ENCODE measurements at places on chromosomes 11 and 22. TPM values are rescaled to one million over a fixed set of nuclear protein-coding genes. Genes with fewer than 3 reads are reported as not detected.

The C11orf21 gene
- total RNA-seq: not detected

The ARHGEF17 gene
- total RNA-seq: 59.7 TPM

The PRR5L gene
- 56.0 TPM for total RNA-seq

The GLYAT gene
- total RNA-seq: not detected

DNA sequence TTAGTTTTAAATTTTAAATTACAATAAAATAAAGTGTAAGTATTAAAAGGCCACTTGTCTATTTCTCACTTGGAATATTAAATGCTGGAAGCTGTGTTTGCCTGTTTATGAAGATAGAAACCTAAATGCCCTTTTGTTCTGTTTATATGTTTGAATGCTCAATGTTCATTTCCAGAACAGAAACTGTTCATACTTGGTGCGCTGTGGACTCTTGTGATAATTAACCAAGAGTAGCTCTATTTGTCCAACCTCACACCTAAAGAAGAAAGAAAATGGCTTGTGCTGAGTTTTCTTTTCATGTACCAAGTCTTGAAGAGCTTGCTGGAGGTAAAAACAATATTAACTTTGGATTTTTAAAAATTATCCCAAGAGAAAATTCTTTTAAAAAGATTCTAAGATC is 5.7 kb downstream of the C11orf54 start:
- no peaks in the 10 kb centered on the region for H3K36me3 ChIP-seq
- H3K4me1 ChIP-seq: no peaks in the 10 kb centered on the region
- DNase-seq: no peak
- H3K27ac ChIP-seq: no peak overlapping the region
- H3K4me3 ChIP-seq: no peak overlapping the region
- H3K27me3 ChIP-seq: no peaks in the 10 kb centered on the region

- H3K27me3 ChIP-seq: no peaks in the 10 kb centered on the region
- H3K4me1 ChIP-seq: peaks cover 42% of the 10 kb centered on the region
- H3K4me3 ChIP-seq: no peak overlapping the region
- DNase-seq: no peak
- peak overlapping the region; percentile 99 for H3K27ac ChIP-seq
These were observed 27.1 kb downstream of the MYEOV start for GRCh38 chr11:69320756-69321741.

- H3K36me3 ChIP-seq: no peaks in the 10 kb centered on the region
- H3K27me3 ChIP-seq: no peaks in the 10 kb centered on the region
- H3K4me3 ChIP-seq: no peak overlapping the region
- no peaks in the 10 kb centered on the region for H3K4me1 ChIP-seq
- no peak for DNase-seq
These were observed 6.5 kb downstream of the OR4D6 start for GRCh38 chr11:59463190-59463641.

DNA sequence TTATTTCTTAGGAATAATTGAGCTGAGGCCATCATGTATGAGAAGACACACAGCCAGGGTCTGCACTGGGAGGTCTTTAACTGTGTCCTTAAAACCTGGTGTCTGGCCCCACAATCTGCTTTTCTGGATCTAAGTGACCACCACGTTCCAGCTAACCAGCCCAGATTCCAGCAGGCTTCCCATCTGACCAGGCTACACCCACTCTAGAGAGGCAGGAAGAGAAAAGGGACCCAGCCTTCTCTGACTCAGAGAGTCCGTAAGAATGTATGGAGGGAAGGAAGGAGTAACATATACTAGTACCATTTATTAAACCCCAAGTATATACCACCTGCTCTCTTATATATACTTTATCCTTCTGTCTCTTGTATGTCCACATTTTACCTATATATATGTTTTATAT is 80.1 kb downstream of the LDLRAD3 start:
- H3K27ac ChIP-seq: no peak overlapping the region
- no peaks in the 10 kb centered on the region for H3K27me3 ChIP-seq
- no peak overlapping the region for H3K4me3 ChIP-seq

DNA sequence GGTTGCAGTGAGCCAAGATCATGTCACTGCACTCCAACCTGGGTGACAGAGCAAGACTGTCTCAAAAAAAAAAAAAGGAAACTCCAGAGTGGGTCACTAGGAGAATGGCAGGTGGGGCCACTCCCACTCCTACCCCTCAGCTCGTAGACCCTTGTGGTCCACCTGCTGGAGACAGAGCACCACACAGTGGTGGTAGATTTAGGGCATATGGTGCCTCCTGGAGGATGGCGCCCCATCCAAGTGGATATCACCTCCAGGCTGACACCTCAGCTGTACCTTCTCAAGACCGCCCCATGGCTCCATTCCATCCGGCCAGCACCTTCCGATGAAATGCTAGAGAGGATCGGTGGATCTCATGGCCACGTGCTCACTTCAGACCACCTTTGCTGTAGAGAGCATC is 6.2 kb downstream of the CYTH4 start:
- no peak overlapping the region for H3K4me3 ChIP-seq
- no peaks in the 10 kb centered on the region for H3K36me3 ChIP-seq
- peaks cover 4% of the 10 kb centered on the region for H3K4me1 ChIP-seq
- H3K27ac ChIP-seq: no peak overlapping the region
- DNase-seq: no peak

DNA sequence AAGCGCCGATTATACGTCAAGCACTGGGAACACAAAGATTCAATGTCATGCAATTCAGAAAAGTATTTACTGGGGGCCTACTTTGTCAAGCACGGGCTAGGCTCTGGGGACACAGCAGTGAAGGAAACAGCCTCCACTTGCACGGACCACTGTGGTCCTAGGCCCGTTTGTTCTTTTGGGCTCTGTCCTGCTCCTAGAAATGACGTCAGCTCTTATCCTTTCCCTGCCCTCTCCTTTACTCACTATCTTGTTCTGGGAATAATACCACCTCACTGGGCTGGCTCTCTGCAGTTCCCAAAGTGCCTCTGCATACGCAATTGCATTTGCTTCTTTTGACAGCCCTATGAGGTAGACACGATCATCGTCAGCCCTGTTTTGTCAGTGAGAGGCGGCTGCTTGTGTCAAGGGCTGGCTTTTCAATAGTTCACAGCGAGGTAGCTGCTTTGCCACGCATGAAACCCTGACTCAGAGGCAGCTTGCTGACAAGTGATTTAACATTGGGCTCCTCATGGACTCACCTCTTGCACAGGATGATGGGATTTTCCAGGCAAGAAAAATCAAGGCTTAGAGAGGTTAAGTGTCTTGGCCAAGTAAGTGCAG is 22.9 kb upstream of the IGSF22 start:
- H3K27me3 ChIP-seq: no peaks in the 10 kb centered on the region
- H3K36me3 ChIP-seq: no peaks in the 10 kb centered on the region
- peak; percentile 60 for DNase-seq
- H3K27ac ChIP-seq: no peak overlapping the region
- no peak overlapping the region for H3K4me3 ChIP-seq

DNA sequence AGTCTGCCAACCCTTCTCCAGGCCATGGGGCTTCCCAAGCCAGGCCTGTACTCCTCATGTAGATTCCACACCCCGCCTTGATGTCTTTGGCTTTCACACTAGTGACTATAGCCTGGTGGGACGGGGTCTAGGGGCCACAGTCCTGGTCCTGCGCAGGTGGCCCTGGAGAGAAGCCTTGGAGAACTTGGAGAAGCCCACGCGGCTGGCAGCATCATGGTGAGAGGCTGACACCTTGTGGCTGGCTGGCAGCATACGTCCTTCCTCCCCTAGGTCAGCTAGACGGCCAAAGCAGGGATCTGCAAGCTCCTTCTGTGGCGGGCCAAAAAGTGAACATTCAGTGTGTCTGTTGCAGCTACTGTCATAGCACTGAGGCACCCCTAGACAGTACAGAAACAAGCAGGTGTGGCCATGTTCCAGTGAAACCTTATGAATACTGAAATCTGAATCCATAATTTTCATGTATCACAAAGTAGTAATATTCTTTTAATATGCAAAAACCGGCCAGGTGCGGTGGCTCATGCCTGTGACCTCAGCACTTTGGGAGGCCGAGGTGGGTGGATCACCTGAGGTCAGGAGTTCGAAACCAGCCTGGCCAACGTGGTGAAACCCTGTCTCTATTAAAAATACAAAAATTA is 42.0 kb downstream of the FAM83F start:
- no peak overlapping the region for H3K4me3 ChIP-seq
- no peaks in the 10 kb centered on the region for H3K36me3 ChIP-seq
- peaks cover 46% of the 10 kb centered on the region for H3K27me3 ChIP-seq
- H3K27ac ChIP-seq: no peak overlapping the region
- no peaks in the 10 kb centered on the region for H3K4me1 ChIP-seq
